ENCODE measurements at places on chromosomes 6 and 20.

DNA sequence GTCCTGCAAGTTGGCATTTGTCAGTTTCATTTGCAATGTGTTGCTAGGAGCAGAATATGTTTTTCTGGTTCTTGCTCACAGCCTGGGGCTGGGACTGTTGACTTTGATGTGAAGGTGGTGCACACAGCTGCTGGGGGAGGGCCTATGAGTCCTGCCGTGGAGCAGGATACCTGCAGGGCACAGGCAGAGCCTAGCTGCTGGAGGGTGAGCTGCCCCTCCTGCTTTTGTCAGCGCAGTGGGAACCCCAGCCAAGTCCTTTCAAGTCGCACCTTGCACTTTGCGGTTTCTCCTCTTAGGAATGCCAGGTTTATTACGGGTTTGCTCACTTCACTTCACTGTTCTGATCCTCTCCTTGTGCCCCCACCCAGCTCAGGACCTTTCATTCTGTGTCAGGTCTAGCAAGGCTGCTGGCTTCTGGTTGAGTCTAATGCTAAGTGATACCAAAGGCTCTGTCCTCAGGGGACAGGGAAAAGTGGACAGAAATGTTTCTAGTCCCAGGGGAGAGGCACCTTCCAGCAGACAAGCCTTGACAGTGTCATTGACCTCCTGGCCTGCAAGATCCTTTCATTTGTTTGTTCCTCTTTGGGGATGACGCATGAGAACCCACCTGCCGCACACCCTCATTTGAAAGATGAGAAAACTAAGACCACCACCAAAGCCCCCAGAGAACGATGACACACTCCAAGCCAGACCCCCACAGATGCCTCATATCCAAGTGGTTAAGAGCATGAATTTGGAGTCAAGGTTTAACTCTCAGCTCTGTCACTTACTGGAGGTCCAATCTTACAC, 2.7 kb upstream of the SPO11 start:
- DNase-seq: no peak

- DNase-seq: no peak
Observed at GRCh38 chr6:35054106-35054742, 86.9 kb downstream of the TCP11 start.

DNA sequence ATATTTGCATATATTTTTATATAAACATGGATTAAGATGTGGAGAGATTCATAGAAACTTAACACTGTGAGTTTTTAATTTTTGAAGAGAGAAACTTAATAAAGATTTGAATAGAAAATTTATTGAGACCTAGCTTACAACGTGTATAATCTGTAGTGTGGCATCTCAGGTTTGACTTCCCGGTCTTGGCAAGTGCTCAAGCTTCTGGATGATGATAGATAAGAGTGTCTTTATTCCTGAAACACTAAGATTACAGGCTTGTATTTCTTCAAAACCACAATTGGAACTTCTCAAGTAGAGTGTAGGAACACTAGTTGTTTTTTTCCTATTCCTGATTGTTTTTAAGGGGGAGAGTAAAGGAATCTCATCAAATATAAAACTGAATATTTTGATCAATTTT, 64.6 kb upstream of the NOTCH4 start:
- DNase-seq: no peak

DNA sequence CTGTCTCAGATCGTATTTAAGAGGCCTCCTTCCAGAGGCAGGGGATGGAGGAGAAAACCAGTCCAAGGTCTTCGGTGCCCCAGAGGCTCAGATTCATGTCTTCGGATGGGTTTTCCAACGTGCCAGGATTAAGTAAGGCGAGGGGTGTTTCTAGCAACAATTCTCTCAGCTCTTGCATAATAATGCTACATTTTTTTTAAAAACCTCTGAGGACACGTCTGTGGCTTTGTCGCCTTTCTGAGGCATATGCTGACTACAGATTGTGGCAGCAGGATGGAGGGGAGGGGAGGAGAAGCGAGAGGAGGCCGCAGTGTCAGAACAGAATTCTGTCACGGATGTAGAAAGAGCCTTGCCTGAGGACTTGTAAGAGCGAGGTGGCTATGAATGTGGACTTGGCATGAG, 17.7 kb upstream of the CCDC167 start:
- peak; percentile 67 for DNase-seq

- no peak for DNase-seq
Observed at GRCh38 chr6:35673755-35674154, 15.0 kb downstream of the FKBP5 start.

GRCh38 chr20:33664085-33664761, 2.1 kb downstream of the C20orf144 start:
- DNase-seq: no peak

DNA sequence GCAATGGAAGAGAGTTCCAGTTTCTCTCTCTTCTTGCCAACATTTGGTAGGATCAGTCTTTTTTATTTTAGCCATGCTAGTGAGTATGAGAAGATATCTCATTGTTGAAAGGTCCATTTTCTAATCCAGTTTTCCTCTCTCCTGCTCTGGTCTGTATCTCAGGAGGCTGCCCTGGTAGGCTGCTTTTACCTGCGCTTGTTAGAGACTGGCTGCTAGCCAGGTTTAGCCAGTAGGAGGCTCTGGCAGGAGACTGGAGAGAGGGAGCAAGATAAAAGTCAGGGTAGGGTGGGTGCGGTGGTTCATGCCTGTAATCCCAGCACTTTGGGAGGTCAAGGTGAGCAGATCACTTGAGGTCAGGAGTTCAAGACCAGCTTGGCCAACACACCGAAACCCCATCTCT, 68.6 kb upstream of the FOXP4 start:
- no peak for DNase-seq

GRCh38 chr20:34951252-34951651, 4.4 kb downstream of the GSS start:
- DNase-seq: no peak
